ENCODE measurements at places on chromosomes 5 and 9.

GRCh38 chr5:74272024-74272775 lies 368.3 kb downstream of the ENC1 start:
- H3K4me1 ChIP-seq, result no peaks in the 10 kb centered on the region
- no peak overlapping the region for H3K4me3 ChIP-seq
- no peak for DNase-seq
- no peaks in the 10 kb centered on the region for H3K36me3 ChIP-seq
- H3K27ac ChIP-seq, result no peak overlapping the region

GRCh38 chr5:8865686-8866374 lies 680.0 kb downstream of the SEMA5A start:
- no peaks in the 10 kb centered on the region for H3K27me3 ChIP-seq
- H3K4me3 ChIP-seq, result no peak overlapping the region
- no peaks in the 10 kb centered on the region for H3K4me1 ChIP-seq

DNA sequence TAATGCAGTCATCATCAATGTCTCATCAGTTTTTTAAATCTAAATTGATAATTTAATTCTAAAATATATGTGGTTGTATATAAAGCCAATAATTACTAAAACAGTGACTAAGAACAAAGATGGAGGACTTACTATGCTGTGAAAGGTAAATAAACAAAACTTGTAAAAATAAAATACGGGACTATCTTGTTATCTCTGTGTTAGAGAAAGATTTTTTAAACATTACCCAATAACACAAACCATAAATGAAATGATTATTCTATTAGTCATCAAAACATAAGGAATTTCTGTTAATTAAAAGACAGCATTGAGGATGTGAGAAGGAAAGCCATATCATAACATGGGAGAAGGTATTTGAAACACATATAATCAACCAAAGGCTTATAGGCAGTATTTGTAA lies 226.2 kb upstream of the SMC2 start:
- H3K27ac ChIP-seq, result no peak overlapping the region
- no peaks in the 10 kb centered on the region for H3K4me1 ChIP-seq
- no peaks in the 10 kb centered on the region for H3K36me3 ChIP-seq
- no peak overlapping the region for H3K4me3 ChIP-seq
- DNase-seq, result no peak

- no peaks in the 10 kb centered on the region for H3K4me1 ChIP-seq
- H3K36me3 ChIP-seq, result no peaks in the 10 kb centered on the region
- no peaks in the 10 kb centered on the region for H3K27me3 ChIP-seq
- H3K4me3 ChIP-seq, result no peak overlapping the region
These were observed 15.6 kb downstream of the WWC1 start for GRCh38 chr5:168307022-168307421.

DNA sequence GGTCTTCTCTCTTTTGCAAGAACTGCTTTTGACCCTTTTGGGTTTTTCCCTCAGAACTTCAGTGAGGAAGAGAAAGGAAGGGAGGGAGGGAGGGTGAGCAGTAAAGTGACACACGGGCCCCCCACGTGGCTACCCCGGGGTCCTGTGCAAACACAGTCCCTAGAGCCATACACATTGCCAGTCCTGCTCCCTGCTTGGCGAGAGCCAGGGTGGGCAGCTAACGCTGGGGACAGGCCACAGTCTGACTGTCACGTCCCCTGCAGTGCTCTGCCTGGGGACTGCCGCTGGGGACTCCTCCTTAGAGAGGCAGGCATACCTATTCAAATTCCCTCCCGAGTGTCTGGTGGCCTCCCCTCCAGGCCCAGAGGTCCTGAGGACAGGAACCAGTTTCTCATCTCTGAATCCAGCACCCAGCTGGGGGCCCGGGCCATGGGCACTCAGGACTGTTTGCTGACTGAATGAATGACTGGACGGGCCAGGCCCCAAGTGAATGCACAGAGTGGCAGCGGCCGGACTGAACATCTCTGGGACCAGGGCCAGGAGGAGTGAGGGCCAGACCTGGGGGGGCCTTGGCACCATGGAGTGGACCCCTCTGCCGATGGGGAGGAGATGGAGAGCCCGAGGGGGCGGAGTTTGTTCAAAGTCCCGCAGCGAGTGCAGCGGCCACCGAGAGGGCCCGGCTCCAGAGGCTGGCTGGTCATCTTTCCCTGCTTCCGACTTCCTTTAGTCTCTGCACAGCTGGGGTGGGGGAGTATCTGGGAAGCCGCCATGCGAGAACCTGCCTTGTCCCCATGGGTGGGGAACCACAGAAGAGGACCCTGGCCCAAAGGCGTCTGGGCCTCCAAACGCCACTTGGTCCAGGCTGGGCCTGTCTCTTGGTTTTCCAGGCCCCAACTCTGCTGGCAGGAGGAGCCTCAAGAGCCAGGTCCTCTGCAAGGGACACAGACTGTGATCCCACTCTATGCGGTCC lies 5.8 kb downstream of the CCDC187 start:
- DNase-seq, result no peak
- H3K27me3 ChIP-seq, result peaks cover 26% of the 10 kb centered on the region
- H3K4me1 ChIP-seq, result peaks cover 40% of the 10 kb centered on the region
- H3K27ac ChIP-seq, result no peak overlapping the region
- H3K36me3 ChIP-seq, result no peaks in the 10 kb centered on the region
- H3K4me3 ChIP-seq, result no peak overlapping the region

GRCh38 chr5:103373597-103374472 lies 115.3 kb downstream of the MACIR start:
- H3K36me3 ChIP-seq, result no peaks in the 10 kb centered on the region
- no peaks in the 10 kb centered on the region for H3K27me3 ChIP-seq
- no peak for DNase-seq
- no peak overlapping the region for H3K27ac ChIP-seq
- H3K4me1 ChIP-seq, result no peaks in the 10 kb centered on the region

DNA sequence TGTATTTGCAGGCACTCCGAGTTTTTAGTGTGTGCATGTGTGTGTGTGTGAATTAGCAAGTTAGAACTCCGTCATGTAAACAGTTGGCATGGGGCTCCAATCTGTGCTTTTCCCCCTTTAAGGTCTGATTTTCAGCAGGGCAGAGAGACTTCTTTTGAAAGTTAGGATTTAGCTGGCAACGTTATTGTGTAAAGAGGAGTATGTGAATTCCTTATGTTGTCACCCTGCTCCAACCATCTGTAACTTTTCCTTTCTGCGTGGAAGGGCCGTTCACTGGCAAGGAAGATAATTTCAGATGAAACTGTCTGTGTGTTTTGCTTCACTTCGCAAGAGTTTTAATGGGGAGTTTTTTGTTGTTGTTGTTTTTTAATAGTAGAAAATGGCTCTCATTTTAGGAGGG lies 332 bp downstream of the SGCD start:
- H3K27me3 ChIP-seq, result no peaks in the 10 kb centered on the region
- no peak for DNase-seq
- H3K4me3 ChIP-seq, result no peak overlapping the region
- no peaks in the 10 kb centered on the region for H3K4me1 ChIP-seq
- H3K36me3 ChIP-seq, result no peaks in the 10 kb centered on the region

- H3K27ac ChIP-seq, result no peak overlapping the region
- H3K4me3 ChIP-seq, result no peak overlapping the region
- no peaks in the 10 kb centered on the region for H3K36me3 ChIP-seq
- DNase-seq, result no peak
These were observed 26.0 kb downstream of the ACTBL2 start for GRCh38 chr5:57456531-57457135.

DNA sequence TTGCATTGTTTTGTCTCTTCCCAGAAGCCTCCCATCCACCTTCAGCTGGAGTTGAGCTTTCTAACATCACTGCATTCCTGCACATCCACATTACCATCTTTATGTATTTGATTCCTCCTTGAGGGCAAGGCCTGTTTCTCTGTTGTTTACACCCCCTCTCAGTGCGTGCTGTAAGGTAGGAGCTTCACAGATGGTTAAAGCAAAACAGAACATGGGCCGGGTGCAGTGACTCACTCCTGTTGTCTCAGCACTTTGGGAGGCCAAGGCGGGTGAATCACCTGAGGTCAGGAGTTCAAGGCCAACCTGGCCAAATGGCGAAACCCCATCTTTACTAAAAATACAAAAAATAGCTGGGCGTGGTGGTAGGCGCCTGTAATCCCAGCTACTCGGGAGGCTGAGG lies 110.9 kb downstream of the KCNIP1 start:
- H3K27me3 ChIP-seq, result peaks cover 7% of the 10 kb centered on the region
- no peak overlapping the region for H3K27ac ChIP-seq
- DNase-seq, result no peak

DNA sequence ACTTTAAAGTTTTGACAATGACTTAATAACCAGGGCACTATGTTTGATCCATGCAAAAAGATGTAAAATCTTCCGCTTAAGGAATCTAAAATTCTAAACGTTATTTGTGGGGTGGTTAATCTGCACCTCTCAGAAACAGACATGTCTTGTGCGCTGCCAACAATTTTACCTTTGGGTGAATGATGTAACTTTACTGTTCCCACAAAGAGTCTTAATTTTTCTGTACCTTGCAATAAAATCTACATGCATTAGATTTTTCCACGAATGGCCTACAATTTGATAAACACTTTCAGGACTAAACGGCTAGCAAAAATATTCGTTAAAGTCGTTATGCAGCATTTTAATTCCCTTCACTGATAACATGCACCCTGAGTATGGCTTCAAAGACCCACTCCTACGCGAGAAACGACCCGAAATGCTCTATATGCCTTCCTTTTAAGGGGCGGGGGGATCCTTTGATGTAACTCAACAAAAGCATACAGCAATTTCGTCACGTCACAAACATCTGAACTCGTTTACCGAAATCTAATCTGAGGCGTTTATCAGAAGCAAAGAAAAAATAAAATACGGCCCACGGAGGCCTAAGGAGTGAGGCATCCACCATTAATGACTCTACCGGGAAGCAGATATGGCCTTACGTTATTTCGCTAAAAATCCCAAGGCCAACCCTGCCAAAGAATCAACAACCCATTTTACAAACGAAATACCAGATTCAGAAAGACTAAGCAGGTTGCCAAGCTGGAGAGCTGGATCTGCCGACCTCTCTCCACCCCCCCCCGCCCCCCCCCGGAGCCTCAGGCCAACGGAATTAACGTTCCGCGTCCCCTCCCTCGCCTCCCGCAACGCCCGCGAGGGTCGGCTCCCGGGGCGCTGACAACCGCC lies 621 bp downstream of the AK6 start:
- H3K4me3 ChIP-seq, result peak overlapping the region; percentile 70
- peaks cover 42% of the 10 kb centered on the region for H3K36me3 ChIP-seq
- peaks cover 6% of the 10 kb centered on the region for H3K4me1 ChIP-seq
- H3K27me3 ChIP-seq, result no peaks in the 10 kb centered on the region
- H3K27ac ChIP-seq, result peak overlapping the region; percentile 99
- peak; percentile 38 for DNase-seq

DNA sequence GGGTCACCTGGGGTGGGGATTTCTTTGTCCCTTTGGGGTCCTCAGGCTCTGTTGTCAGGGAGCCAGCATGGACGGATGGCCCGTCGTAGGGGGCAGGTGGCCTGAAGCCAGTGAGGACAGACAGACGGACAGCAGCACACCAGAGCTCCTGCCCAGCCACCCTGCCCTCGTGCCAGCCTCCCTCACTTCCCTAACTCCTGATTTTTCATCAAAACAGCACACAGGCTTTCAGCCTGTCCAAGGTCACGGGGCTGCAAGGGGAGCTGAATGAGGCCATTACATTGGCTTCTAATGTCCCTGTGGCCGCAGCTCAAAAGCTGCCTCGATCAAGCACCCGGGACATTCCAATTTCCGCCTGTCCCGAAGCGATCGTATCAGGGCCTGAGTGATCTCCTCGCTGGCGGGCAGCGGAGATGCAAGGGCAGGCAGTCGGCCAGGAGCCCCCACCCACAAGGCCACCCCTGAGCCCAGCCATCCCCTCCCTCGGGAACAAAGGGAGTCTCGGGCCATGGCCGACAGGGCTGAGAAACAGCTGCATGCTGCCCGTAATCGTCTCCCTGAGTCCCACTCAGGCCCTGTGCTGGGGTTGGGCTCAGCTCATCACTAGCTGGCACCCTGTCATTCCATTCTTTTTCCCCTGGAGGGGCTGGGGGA lies 50.5 kb upstream of the RNU6ATAC start:
- no peak overlapping the region for H3K27ac ChIP-seq
- H3K36me3 ChIP-seq, result no peaks in the 10 kb centered on the region
- DNase-seq, result no peak
- no peak overlapping the region for H3K4me3 ChIP-seq
- peaks cover 42% of the 10 kb centered on the region for H3K27me3 ChIP-seq
- H3K4me1 ChIP-seq, result peaks cover 10% of the 10 kb centered on the region

- DNase-seq, result no peak
- no peak overlapping the region for H3K27ac ChIP-seq
- no peaks in the 10 kb centered on the region for H3K4me1 ChIP-seq
- no peak overlapping the region for H3K4me3 ChIP-seq
- H3K27me3 ChIP-seq, result 0 out of 2 replicates have a peak, but pooled peaks cover 5% of the 10 kb centered on the region
These were observed 59.0 kb downstream of the ZNF622 start for GRCh38 chr5:16406630-16407029.

DNA sequence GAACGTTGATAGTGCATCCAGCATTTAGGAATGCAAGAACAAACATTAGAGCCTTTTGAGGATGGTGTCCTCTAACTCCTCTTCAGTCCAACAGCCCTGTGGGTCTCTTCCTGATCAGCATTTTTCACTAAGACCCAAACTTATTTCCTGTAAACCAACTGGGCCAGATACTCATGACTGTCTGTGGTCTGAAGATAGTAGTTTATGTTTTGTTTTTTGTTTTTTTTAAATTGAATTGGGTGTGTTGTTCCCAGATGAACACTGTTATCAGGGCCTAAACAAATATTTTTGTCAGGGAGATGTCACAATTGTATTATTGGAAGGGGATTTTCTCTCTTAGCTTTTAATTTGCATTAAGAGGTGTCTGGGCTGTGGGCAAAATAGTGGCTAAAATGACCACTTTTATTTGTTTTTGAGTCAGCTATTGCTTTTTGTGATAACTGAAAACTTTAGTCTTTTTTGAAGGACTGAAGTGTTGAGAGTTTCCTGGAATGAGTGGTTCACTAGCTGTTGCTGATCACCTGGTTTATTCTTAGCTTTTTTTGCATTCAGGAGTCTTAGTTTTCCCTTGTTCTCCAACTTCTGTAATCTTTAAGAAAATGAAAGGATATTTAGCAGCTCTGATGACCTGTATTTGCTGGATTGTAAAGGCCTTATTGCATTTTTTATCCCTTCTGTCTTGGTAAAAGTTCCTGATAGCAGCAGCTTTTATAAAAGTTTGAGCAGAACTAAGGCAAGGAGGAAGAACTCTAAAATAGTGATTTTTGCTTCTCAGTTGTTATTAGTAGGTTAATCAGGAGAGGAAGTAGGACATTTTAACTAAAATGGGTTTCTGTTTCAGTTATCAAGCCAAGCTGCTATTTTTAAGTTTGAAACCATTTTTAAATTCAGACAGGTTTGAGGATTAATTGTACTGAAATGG lies 5.5 kb downstream of the MAN2A1 start:
- H3K27me3 ChIP-seq, result no peaks in the 10 kb centered on the region
- H3K4me3 ChIP-seq, result no peak overlapping the region
- peak; percentile 11 for DNase-seq
- 0 out of 3 replicates have a peak overlapping the region, but pooled peaks have one; percentile 17 for H3K27ac ChIP-seq
- no peaks in the 10 kb centered on the region for H3K36me3 ChIP-seq

- no peaks in the 10 kb centered on the region for H3K27me3 ChIP-seq
- H3K36me3 ChIP-seq, result no peaks in the 10 kb centered on the region
These were observed 183.4 kb downstream of the SPOCK1 start for GRCh38 chr5:137315534-137316345.

GRCh38 chr5:138032028-138032571 lies 779 bp downstream of the FAM13B start:
- no peak for DNase-seq
- H3K4me1 ChIP-seq, result peaks cover 20% of the 10 kb centered on the region
- peak overlapping the region; percentile 95 for H3K27ac ChIP-seq
- no peaks in the 10 kb centered on the region for H3K27me3 ChIP-seq

- H3K4me3 ChIP-seq, result no peak overlapping the region
- H3K27me3 ChIP-seq, result peaks cover 8% of the 10 kb centered on the region
- H3K4me1 ChIP-seq, result no peaks in the 10 kb centered on the region
These were observed 17.8 kb upstream of the GLIPR2 start for GRCh38 chr9:36118706-36119105.
